ENCODE measurements at places on chromosomes 5 and 9. TPM values are rescaled to one million over a fixed set of nuclear protein-coding genes. Genes with fewer than 3 reads are reported as not detected.
A peak's percentile ranks its signal among the peaks of the same experiment; 100 is the strongest.

The ENC1 gene
- total RNA-seq = 6.8 TPM

The LAMC3 gene
- 0.99 TPM for total RNA-seq

The SLC36A3 gene
- total RNA-seq = not detected

The GRXCR2 gene
- total RNA-seq = not detected

- H3K27ac ChIP-seq = no peak overlapping the region
- H3K4me3 ChIP-seq = no peak overlapping the region
- H3K27me3 ChIP-seq = peaks cover 2% of the 10 kb centered on the region
- no peak for DNase-seq
- H3K4me1 ChIP-seq = no peaks in the 10 kb centered on the region
These were observed 61.8 kb downstream of the C9 start for GRCh38 chr5:39302472-39302871.

DNA sequence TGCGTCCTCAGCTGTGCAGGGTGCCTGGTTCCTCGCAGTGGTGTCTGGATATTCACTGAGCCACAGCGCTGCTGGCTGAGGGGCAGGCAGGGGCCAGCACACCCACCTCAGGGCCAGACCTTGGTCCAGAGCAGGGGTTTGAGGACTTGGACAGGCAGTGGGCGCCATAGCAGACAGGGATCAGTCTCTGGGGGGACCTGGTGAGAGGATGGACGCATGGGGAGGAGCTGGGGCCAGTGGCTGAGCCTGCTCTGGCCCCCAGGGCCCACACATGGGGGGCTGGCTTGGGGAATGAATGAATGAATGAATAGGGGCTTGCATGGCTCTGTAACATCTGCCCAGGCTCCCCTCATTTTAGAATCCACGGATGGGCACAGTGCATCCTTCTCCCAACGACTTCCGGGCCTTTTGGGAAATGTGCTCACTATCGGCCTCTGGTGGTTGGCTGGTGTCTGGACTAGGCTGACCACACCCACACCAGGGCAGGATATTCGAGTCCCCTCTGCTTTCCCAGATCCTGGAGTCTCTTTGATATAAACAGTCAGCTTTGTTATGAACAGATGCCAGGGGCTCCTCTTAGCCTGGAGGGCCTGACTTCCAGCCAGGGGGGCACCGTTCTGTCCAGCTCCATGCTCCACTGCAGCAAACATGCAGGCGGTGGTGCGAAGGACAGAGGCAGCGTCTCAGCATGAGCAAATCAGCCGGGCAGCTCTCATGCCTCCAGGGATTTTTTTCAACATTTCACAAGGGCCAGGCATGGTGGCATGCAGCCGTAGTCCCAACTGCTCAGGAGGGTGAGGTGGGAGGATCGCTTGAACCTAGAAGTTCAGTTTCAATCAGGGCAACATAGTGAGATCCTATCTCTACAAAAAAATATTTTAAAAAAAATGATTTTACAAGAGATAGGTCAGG is 62.6 kb downstream of the NEK6 start:
- peak; percentile 4 for DNase-seq
- no peak overlapping the region for H3K4me3 ChIP-seq
- H3K4me1 ChIP-seq = no peaks in the 10 kb centered on the region
- no peaks in the 10 kb centered on the region for H3K27me3 ChIP-seq
- peaks cover 3% of the 10 kb centered on the region for H3K36me3 ChIP-seq

GRCh38 chr9:115213818-115214334 is 95.9 kb upstream of the TNC start:
- no peak overlapping the region for H3K27ac ChIP-seq
- no peak overlapping the region for H3K4me3 ChIP-seq
- no peaks in the 10 kb centered on the region for H3K4me1 ChIP-seq

Measured in CD4-positive, CD25-positive, alpha-beta regulatory T cell (primary cell).